Osteoblast (primary cell): ENCODE measurements at places on chromosomes 6 and 20.
A peak's percentile ranks its signal among the peaks of the same experiment; 100 is the strongest.

DNA sequence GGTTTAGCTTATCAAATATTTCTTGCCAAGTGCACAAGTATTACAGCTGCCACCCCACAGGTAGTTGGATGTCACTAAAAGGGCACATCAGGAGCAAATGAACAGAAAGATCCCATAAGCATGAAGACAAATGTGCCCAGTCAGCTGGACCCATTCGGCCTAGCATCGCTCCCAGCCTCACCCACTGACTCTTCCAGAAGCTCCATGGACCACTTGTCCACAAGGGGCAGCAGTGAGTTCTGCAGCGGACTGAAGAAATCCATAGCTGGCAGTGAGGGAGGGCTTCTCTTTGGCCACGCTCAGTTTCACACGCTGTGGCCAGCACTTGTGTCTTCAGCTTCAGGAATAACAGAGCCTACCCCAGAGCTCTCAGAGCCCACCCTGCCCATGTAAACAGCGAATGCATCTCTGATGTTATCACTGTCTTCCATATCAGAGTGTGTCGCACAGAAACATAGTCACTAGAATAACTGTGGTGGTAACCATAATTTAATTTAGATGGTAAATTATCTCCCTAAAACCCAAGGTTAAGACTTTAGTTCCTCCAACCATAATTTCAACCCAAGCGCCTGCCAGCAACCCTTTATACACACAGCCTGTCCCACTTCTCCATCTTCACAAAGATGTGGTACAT is 15.8 kb downstream of the CGA start:
- DNase-seq, result peak; percentile 73

DNA sequence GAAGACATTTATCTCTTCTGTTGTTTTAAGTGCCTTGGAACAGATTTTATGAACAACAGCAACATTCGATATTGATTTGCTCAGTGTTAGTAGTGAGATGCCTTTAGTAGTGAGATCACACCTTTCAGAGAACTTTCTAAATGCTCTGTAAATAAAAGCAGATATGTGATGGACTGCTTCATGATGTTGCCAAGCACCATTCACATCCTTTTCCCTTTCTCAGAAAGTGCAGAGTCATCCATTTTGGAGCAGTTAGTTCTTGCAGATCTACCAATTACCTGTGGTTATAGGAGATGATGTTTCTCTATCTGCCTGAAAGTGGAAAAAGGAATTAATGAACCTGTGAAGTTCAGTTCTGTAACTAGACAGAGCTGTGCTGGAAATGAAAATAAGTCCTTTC is 27.0 kb downstream of the CBFA2T2 start:
- DNase-seq, result no peak

GRCh38 chr6:37713529-37714119 is 15.9 kb upstream of the MDGA1 start:
- DNase-seq, result peak; percentile 96

- peak; percentile 80 for DNase-seq
These were observed 27.3 kb downstream of the NQO2 start for GRCh38 chr6:3026791-3027626.

- no peak for DNase-seq
These were observed 27.7 kb downstream of the EIF2S2 start for GRCh38 chr20:34084227-34084923.

GRCh38 chr6:25889877-25890853 is 16.1 kb upstream of the SLC17A3 start:
- DNase-seq, result peak; percentile 44

- DNase-seq, result no peak
These were observed 52.9 kb upstream of the PLCB4 start for GRCh38 chr20:9015984-9016324.

DNA sequence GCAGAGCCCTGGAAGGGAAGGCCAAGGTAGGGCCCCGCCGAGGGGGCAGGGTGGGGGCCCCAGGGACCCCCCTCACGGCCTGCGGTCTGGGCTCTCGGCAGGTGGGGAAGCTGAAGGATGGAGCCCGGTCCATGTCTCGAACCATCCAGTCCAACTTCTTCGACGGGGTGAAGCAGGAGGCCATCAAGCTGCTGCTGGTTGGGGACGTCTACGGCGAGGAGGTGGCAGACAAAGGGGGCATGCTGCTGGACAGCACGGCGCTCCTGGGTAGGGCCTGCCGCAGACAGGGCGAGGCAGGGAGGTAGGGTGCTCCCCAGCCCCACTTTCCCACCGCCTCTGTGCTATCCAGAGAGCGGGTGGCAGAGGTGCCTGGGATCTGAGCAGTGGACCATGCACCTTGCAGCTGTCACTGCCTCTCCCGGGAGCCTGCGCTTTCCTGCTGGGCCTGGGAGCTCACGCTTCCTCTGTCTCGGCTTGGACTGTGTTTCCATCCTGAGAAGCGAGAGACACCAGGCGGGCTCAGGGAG is 83.1 kb downstream of the SYNJ2 start:
- DNase-seq, result peak; percentile 4

DNA sequence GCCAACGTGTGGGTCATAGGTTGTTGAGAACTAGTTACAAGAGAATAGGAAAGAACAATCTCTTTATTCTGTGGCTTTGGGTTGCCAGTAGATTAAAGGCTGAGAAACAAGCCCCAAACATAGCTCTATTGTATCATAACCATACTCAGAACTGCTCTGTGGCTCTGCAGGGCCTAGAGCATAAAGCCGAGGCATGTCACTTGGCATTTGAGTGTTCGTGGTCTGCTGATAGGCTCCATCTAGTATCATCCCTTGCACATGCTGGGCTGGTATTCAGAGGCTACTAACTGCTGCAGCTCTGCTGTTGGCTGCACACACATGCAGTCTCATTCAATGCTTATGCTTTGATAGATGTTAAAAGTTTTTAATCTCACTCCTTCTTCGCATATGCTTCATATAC is 157.9 kb downstream of the OGFRL1 start:
- peak; percentile 0 for DNase-seq

DNA sequence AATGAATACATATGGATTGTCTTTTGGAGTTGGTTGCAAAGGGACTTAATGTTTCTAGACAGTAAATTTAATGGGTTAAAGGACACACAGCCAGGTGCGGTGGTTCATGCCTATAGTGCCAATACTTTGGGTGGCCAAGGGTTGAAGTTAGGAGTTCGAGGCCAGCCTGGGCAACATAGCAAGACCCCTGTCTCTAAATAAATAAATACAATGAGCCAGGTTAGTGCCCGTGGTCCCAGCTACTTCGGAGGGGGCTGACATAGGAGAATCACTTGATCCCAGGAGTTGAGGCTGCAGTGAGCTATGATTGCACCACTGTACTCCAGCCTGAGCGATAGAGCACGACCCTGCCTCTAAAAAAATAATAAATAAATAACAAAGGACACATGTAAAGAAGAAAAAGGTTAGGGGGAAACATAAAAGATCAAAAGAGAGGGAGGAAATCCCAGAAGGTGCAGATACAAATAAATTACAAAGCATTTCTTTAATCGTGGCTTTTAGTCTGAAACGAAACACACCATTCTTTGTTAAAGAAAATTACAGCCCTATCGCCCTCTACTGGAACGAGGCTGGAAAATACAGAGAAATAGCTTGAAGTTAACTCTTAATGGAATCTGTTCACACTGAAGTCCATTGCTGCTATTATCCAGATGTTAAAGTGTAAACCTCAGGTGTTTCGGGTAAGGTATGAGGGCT is 42.6 kb upstream of the SCML4 start:
- DNase-seq, result peak; percentile 79

- no peak for DNase-seq
These were observed 43.7 kb downstream of the LRP11 start for GRCh38 chr6:149820506-149820905.

- no peak for DNase-seq
These were observed 18.1 kb upstream of the SAMHD1 start for GRCh38 chr20:36969478-36970186.

DNA sequence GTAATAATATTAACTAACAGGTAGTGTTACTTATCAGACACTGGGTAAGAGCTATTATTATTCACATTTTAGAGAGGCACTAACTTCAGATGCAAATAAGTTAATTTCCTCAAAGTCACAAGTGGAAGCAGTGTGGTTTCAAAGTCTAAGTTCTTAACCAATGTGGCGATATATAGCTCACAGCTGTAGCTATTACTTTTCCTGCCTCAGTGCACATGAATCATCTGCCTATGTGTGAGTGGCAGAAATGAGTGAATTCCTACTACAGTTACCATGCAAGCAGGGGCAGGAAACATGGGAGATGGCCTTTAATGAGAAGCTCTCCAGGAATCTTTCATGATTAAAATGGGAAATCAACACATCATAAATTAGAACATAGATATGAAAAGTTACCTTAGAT is 126.2 kb upstream of the EYA4 start:
- DNase-seq, result no peak

DNA sequence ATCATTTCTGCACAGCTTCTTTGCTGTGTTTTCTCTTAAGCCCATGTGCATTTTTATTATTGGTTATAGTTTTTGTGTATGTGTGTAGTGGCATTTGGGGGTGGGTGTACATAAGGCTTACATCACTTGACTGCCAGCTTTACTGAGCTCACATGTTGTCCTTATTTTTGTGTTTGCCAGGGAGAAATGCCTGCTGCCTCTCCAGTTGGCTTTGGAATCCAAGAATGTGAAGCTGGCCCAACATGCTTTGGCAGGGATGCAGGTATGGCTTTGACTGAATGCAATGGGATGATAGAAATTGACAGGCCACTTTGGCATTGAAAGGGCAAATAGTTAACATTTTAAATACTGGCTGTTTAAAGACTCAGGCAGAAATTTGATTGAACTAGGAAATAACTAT is 11.4 kb downstream of the PBOV1 start:
- no peak for DNase-seq

- DNase-seq, result peak; percentile 29
These were observed 21.2 kb upstream of the HLA-B start for GRCh38 chr6:31378062-31378720.

GRCh38 chr6:111718990-111719389 is 113.3 kb upstream of the TRAF3IP2 start:
- DNase-seq, result no peak

DNA sequence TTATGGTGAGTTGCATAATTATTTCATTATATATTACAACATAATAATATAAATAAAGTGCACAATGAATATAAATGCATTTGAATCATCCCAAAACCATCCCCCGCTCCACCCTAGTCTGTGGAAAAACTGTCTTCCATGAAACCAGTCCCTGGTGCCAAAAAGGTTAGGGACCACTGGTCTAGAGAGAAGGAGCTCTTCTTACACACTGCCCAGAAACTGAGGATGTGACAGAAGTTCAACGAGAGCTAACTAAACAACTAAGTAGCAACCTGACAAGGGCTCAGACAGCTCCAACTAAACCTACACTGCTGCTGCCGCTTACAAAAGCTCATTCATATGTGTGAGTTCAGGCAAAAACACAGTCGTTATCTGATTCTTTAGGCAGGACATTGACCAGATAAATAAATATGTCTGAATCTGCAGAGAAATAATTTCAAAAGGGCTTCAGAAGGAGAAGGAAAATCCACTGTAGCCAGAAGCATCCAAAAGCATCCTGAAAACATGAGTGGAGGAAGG is 125.9 kb downstream of the ATXN1 start:
- DNase-seq, result no peak

DNA sequence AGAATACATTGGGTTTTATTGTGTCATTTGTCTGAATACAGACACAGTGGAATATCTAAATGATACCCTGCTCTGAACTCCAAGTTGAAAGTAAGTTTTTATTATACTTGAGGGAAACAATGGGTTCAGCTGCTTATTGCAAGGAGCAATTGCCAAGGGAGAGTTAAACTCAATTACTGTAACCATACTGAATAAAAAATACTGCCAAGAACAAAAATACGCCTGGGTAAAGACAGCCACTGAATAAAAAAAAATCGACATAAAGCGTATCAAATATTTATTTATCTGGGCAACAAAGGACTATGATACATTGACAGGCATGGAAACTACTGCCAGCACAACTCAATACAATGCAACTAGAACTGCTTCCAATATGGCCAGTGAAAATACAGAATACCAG is 18.1 kb downstream of the TFAP2A start:
- DNase-seq, result no peak

DNA sequence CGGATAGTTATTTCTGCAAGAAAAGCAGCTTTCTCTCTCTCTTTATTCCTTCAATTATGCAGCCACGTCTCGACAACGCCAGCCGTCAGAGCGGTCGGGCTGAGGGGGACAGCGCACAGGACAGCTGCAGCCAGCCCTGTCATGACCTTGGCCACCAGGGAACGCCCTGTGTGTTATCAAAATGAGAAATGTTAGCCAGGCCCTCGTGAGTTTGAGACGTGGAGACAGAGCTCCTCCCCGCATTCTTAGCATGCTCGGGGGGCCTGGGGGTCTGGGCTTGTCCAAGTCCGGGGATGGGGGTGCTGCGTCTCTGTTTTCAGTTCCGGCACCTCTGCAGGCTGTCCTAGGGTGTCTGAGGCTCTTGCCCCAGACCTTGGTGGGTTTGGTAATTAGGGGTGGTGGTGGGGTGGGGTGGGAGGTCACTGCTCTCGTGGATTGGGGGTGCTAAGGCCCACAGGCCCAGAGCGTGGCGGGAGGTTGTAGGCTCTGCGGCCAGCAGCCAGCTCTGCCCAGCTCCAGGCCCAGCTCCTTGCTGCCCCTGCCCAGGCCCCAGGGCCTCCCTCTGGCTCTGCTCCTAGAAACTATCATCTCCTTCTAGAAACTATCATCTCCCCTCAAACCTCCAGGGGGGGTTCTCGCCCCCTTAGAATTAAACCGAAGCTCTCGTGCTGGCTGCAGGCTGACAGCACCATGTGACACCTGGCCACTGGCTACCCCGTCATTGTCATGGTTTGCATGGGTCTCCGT is 54.3 kb upstream of the GATA5 start:
- no peak for DNase-seq
